ENCODE measurements at places on chromosomes 3 and 15. TPM values are rescaled to one million over a fixed set of nuclear protein-coding genes. Genes with fewer than 3 reads are reported as not detected.

CCR3 gene
- not detected for total RNA-seq

CDCP1 gene
- total RNA-seq, result 5.4 TPM

FANCD2OS gene
- total RNA-seq, result not detected

EEF1AKMT4 gene
- 5.9 TPM for total RNA-seq

IRAK2 gene
- total RNA-seq, result 3.5 TPM

KCNMB3 gene
- 1.1 TPM for total RNA-seq

CALML4 gene
- total RNA-seq, result 5.4 TPM

SLITRK3 gene
- 0.11 TPM for total RNA-seq

SEMA3B gene
- 237 TPM for total RNA-seq

SYNPR gene
- not detected for total RNA-seq

EFCC1 gene
- not detected for total RNA-seq

Measured in A375 (cell line).